Naive thymus-derived CD8-positive, alpha-beta T cell (primary cell): ENCODE measurements at places on chromosomes 12 and 14. TPM values are rescaled to one million over a fixed set of nuclear protein-coding genes. Genes with fewer than 3 reads are reported as not detected.

RNASE3 gene
- polyA plus RNA-seq: not detected

MAP1LC3B2 gene
- 7.7 TPM for polyA plus RNA-seq

AICDA gene
- not detected for polyA plus RNA-seq

STRN3 gene
- 3.0 TPM for polyA plus RNA-seq

EFCAB11 gene
- polyA plus RNA-seq: 6.8 TPM

KSR2 gene
- not detected for polyA plus RNA-seq

TROAP gene
- polyA plus RNA-seq: not detected

PLCZ1 gene
- not detected for polyA plus RNA-seq

KRT86 gene
- not detected for polyA plus RNA-seq

OSGEP gene
- 38.8 TPM for polyA plus RNA-seq

NCAPD2 gene
- polyA plus RNA-seq: 28.1 TPM

CCDC197 gene
- not detected for polyA plus RNA-seq

CPNE8 gene
- 0.23 TPM for polyA plus RNA-seq

SPIC gene
- polyA plus RNA-seq: not detected

PKP2 gene
- not detected for polyA plus RNA-seq

CCDC196 gene
- polyA plus RNA-seq: not detected

SERPINA10 gene
- polyA plus RNA-seq: not detected

POU6F1 gene
- polyA plus RNA-seq: 1.7 TPM

SLC10A1 gene
- not detected for polyA plus RNA-seq

WNT5B gene
- polyA plus RNA-seq: not detected

WIF1 gene
- not detected for polyA plus RNA-seq

LRTM2 gene
- not detected for polyA plus RNA-seq

OR4E2 gene
- polyA plus RNA-seq: not detected
